Stimulated activated CD8-positive, alpha-beta memory T cell treated with anti-CD3 and anti-CD28 coated beads, Interleukin-2, amount 100 ng/mL, for 48 hours (primary cell): ENCODE measurements at places on chromosomes 12 and 14.

DNA sequence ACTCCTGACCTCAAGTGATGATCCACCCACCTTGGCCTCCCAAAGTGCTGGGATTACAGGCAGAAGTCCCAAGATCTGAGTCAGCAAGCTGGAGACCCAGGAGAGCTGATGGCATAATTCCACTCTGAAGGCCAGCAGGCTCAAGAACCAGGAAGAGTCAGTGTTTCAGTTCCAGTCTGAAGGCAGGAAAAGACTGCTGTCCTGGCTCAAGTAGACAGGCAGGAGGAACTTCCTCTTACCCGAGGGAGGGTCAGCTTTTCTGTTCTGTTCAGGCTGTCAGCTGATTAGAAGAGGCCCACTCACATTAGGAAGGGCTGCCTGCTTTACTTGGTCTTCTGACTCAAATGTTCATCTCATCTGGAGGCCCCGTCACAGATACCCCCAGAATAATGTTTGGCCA is 206.0 kb upstream of the MYL2 start:
- no peak for DNase-seq

GRCh38 chr12:124588751-124589267 is 21.4 kb upstream of the NCOR2 start:
- no peak for DNase-seq

DNA sequence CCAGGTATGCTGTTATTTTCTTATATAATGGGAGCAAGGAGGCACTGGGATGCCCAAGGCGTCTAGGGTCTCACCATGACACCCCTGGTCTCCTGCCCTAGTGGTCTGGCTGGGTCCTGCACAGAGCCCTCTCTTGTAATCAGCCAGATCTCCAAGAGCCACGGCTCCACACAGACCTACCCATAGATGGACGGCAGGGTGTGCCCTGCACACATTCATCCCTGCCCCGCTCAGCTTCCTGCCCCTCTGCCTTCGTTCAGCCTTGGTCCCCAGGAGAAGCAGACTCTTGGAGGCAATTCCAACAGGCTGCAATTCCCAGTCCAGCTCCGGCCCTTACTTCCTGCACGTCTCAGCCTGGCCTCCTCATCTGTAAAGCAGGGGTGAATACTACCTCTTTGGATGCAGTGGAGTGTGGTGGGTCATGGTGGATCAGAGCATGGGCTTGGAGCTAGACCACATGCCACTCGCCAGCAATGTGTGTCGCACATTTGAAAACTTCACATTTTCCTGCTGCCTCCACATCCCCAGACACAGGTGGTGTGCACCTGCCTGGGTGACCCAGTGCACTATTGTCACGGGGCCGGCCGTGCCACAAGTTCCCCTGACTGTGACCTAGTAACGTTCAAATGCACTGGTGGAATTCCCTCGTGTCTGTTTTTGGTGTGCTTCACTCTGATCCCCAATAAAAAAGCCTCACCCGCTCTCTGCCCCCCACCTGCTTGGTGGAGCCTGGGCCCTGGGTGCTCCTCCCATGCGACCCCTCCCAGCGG is 171.1 kb upstream of the PRMT8 start:
- DNase-seq, result no peak

DNA sequence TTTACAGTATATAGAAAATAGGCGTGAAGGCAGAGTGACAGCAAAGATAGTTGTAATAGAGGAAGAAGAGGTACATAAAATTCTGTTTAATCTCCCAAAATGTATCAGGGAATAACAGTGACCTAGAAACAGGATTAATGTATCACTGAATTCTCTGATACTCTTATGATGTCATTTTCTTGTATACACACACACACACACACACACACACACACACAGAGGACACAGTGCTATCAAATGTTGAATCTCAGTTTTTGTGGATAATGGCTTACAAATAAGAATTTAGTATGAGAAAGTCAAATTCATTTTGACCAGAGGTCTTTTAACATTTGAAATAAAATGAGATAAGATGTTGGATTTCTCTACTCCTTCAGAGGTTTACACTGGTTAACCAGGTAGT is 4.3 kb upstream of the LRIG3 start:
- no peak for DNase-seq

DNA sequence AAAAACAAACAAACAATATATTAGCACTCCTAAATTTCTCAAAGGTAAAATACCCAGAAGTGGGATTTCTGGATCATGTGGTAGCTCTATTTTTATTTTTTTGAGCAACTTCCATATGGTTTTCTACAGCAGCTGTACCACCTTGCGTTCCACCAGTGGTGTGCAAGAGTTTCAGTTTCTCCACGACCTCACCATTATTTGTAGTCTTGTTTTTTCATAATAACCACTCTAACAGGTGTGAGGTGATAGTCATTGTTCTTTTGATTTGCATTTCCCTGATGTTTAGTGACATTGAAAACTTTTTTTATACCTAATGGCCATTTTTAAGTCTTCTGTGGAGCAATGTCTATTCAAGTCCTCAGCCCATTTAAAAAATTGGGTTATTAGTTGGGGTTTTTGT is 127.3 kb upstream of the SLC38A2 start:
- no peak for DNase-seq

- no peak for DNase-seq
Observed at GRCh38 chr12:71871116-71871515, 31.6 kb downstream of the TBC1D15 start.

GRCh38 chr14:54882521-54882920 is 20.1 kb downstream of the GCH1 start:
- no peak for DNase-seq

DNA sequence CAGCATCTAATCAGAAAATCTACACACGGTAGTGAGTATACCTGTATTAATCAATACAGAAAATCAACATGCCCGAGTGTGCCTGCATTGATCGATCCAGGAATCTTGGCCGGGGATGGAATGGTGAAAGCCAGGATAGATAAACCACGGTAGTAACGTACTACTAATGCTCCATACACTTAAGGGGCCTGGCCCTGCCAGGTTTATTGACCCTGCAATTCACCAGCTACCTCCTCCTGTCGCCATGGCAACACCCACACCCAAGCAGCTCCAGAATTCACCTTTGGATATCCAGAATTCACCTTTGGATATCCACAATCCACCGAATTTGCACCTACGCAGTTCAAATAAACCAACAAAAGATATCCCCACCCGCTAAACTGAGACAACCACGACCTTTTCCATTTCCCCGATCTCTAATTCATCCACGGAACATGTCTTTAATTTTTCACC is 14.8 kb upstream of the CALM1 start:
- DNase-seq, result no peak

- no peak for DNase-seq
Observed at GRCh38 chr14:68525516-68525915, 267.4 kb downstream of the ZFP36L1 start.

- DNase-seq, result no peak
Observed at GRCh38 chr14:101239065-101239464, 322.2 kb upstream of the DIO3 start.

GRCh38 chr14:24881116-24881893 is 168.6 kb downstream of the STXBP6 start:
- no peak for DNase-seq

GRCh38 chr12:113384778-113385177 is 18.9 kb downstream of the SDS start:
- DNase-seq, result no peak

GRCh38 chr14:75522224-75522982 is at the start of gene BATF:
BATF (plus strand) TSS chr14:75522469; CDS start chr14:75522683, 214 bp downstream.
- peak; percentile 57 for DNase-seq

- no peak for DNase-seq
Observed at GRCh38 chr12:49533331-49533730, 5.5 kb upstream of the KCNH3 start.

DNA sequence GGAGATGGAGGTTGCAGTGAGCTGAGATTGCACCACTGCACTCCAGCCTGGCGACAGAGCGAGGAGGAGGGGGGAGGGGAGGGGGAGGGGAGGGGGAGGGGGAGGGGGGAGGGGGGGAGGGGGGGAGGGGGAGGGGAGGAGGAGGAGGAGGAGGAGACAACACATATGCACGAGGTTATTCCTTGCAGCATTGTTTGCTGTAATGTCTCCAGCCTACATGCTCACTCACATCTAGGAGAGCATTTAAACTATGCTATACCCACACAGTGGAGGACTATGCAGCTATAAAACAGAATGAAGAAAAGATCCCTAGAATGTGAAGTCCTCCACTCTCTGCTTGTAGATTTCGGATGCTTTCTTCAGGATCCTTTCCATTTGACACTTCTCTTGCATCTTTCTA is 3.5 kb upstream of the HIGD1C start:
- no peak for DNase-seq

DNA sequence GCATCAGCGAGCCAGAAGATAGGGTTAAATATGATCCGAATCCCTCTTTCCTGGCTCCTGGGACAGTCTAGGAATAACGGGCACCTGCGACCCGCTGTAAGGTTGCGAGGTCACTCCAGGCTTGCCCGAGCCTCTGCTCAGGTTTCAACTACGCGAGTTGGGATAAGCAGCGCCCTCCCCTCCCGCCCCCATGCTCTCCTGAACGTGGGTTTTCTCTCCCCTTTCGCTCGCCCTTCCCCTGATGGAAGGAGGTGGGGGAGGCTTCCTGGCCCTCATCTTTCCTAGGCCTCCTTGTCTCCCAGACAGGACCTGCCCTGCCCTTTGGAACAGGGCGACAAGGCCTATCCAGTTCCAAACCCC is 753 bp upstream of the ATP5MC2 start:
- peak; percentile 11 for DNase-seq

GRCh38 chr12:117063162-117063911 is 35.9 kb downstream of the TESC start:
- peak; percentile 14 for DNase-seq

GRCh38 chr12:67786086-67786485 is 137.5 kb downstream of the DYRK2 start:
- no peak for DNase-seq

GRCh38 chr12:132393991-132394949 is 64.9 kb upstream of the GALNT9 start:
- no peak for DNase-seq

DNA sequence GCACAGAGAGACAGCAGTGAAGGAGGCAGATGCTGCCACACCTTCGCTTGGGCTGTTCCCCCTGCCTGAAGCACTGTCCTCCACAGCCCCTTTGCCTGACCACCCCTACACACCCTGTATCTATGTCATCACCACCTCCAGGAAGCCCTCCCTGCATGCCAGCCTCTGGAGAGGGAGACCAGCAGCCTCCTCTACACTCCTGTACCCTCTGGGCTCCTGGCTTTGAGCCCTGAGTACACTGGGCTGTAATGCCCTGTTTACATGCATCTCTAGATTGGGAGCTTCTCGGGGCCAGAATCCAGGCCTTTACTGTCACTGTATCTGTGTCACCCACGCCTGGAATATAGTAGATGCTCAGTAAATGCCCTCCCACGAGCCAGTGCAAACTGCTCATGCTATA is 5.9 kb upstream of the TMEM119 start:
- DNase-seq, result no peak

DNA sequence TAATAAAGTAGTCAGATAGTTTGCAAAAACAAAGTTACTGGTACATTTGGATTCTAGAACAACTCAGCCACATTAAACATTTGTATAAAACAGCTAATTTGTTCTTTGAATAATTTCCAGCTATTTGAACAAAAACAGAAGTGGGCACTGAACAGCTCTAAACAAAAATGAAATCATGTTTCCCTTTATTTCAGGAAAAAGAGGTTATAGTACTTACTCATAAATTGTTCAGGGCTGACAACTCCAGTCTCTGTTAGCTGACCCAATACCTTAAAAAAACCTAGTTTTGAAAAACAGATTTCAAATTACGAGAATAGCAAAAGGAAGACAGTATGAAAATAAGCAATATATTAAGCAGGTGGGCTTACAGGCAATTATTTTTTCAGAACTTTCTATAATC is 8.2 kb downstream of the GNPNAT1 start:
- no peak for DNase-seq

DNA sequence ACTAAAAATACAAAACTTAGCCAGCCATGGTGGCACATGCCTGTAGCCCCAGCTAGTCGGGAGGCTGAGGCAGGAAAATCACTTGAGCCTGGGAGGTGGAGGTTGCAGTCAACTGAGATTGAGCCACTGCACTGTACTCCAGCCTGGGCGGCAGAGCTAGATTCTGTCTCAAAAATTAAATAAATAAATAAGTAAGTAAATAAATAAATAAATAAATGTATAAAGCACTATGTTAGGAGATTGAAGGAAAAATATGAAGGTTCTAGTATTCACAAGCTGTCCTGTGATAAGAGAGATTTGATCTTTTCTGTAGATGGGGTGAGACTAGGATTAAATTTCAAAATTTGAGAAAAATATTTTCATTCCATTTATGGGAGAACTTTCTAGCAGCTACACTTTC is 5.7 kb downstream of the DNAJC22 start:
- no peak for DNase-seq

DNA sequence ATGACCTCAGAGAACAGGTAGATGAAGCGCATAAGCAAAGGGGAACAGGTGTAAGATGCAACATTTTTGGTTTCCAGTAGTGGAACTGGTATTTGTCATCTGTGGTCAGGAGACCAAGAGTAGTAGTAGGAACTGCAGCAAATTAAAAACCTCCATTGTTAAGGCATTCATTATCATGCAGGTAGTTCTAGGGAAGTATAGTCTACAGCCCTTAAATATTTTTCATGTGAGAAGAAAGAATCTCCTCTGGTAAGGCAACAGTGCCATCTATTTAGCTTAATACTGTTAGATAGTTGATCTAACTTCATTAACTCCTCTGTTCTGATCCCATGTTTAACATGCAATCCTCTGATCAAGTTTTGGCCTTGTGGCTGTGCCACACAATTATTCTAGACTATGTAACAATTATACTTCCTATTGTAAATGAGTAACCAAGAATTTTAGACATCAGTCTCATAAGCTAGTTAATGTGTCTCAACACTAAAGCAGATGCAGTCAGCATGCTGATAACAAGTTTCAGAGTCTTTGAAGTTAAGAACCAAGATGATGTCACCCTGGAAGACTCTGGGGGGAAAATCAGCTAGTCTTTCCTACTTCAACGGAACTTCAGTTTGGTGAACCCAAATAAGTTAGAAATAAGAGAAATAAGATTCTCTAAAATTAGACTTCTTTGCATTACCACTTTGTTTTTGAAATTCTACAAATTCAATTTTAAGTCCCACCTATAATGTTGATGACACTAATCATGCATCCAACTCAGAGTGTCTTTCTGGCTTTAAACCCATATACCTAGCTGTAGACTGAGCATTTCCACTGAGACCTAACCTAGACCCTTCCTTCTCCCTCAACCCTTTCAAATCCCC is 70.9 kb downstream of the STXBP6 start:
- no peak for DNase-seq

GRCh38 chr14:103372552-103373304 is 12.5 kb upstream of the MARK3 start:
- no peak for DNase-seq

GRCh38 chr12:124390442-124391097 is 95.7 kb downstream of the RFLNA start:
- no peak for DNase-seq

DNA sequence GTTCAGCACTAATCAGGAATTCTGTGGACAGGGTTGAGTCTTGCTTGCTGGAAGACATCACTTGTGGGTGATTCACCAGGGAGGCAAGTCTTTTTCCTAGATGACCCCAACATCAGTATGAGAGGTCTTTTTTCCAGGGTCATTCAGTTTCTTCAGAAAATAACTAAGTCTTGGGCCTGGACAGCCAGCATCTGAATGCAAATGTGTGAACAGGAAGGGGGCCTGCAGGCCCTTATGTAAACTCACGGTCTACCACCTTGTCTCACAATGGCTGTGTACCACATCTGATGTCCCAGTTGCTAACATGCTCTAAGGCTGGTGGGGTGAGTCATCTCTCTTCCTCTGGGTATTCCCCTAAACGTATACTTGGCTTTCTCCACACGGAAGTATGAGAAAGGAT is 79.2 kb downstream of the HECTD4 start:
- peak; percentile 26 for DNase-seq
